A673 (cell line): ENCODE measurements at places on chromosomes 2 and 18. TPM values are rescaled to one million over a fixed set of nuclear protein-coding genes. Genes with fewer than 3 reads are reported as not detected.

DNA sequence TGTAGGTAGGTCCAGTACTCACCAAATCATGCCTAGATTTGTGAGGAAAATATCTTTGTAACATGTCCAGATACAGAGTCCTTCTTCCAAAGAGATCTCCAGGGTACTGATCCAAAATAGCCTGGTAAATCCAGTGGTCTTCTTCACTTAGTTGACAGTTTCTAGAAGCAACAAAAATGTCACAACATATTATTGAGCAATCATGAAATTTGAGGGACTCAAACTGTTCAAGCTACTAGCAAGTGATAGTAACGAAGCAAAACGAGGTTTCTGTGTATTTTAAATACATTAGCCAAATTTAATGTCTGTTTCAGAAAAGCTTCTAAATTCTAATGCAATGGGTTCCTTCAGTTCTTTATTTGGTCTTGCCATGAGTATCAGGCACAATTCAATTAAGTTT lies 142.8 kb downstream of the CCDC148 start:
- DNase-seq: no peak

- no peak for DNase-seq
Observed at GRCh38 chr2:180314086-180314485, 307.0 kb upstream of the CWC22 start.

The EML4 gene
- 93.7 and 103 TPM in 2 replicates for total RNA-seq

DNA sequence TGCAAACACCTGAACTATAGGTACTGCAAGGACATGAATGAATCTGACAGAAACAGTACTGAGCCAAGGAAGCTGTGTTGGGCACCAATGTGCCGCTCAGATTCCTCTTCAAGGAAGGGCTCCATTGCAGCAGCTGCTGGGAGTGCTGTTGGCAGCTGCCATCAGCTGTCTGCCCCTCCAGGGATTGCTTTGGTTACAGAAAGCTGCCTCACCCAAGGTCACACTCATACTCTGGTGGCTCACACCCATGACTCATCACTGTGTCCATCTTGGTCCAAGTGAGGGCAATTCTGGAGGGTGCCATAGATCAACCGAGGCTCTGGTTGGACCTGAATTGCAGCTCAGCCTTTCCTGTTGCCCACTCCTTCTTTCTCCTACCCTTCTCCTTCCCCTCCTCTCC lies 24.4 kb upstream of the TRPM8 start:
- no peak for DNase-seq

GRCh38 chr18:69954719-69955480 lies 7.2 kb upstream of the CD226 start:
- no peak for DNase-seq

DNA sequence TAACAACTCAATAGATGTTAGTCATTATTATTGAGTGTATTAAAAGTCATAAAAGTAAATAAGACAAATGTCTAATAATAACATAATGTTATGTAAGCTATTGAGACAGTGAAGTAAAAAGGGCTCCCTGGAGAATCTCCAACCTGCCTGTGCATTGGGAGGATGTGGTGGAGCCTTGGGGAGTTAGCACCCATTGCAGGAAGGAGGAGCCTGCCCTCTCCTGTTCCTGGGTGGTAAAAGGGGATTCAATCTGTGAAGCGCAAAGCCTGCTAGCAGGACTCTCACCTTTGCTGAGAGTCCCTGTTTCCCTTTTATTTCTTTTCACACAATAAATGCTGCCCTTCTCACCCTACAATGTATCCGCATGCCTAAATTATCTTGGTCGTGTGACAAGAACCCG lies 206.1 kb downstream of the RAB3GAP1 start:
- DNase-seq: no peak
